ENCODE measurements at places on chromosomes 5 and 9.

- no peak for DNase-seq
Observed at GRCh38 chr9:98330831-98331230, 75.4 kb upstream of the TBC1D2 start.

DNA sequence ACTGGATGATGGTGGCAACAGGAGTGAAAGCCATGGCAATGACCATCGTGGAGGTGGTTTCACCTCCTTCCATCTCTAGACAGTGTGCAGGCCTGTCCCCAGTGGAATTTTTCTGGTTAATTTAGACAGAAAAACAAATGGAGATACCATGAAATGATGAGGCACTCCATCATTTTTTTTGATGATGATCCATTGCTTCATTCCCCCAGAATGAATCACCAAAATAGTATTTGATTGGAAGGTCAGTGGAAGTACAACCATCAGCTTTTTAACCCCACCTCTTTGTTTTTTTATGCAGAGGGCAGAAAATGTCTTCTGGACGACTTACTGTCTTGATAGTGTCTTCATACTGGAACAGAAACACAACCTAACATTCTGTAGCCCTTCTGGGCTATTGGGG, 42.6 kb upstream of the ADRA1B start:
- DNase-seq: no peak

DNA sequence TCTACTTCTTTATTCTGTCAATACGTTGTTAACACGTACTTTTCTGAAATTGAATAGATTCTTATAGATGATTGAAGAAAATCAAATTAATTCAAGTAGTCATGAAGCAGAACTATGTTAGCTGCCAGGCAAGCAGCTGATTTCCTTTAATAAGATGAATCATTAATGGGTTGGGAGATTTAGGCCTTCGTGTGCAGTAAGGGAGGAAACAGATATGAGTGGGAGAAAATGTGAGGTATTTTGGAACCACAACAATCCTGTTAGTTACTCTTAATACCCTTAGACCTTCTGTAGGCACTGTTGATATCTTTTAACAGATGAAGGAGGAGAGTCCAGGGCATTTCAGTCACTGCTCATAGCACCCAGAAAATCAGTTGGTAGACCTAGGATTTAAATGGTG, 121.0 kb downstream of the AOPEP start:
- no peak for DNase-seq

GRCh38 chr5:66122379-66123034, 21.6 kb upstream of the SREK1 start:
- no peak for DNase-seq

GRCh38 chr5:16600397-16600796, 16.4 kb downstream of the RETREG1 start:
- DNase-seq: no peak

DNA sequence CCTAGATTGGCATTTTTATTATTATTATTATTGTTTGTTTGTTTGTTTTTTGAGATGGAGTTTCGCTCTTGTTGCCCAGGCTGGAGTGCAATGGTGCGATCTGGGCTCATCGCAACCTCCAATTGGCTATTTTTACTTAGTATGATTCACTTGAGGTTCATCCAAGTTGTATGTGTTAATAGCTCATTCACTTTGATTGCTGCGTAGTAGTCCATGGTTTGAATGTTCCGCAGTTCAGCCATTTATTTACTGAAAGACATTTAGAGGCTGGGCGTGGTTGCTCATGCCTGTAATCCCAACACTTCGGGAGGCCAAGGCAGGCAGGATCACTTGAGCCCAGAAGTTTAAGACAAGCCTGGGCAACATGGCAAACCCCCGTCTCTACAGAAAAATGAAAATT, 22.6 kb upstream of the MELK start:
- DNase-seq: no peak

DNA sequence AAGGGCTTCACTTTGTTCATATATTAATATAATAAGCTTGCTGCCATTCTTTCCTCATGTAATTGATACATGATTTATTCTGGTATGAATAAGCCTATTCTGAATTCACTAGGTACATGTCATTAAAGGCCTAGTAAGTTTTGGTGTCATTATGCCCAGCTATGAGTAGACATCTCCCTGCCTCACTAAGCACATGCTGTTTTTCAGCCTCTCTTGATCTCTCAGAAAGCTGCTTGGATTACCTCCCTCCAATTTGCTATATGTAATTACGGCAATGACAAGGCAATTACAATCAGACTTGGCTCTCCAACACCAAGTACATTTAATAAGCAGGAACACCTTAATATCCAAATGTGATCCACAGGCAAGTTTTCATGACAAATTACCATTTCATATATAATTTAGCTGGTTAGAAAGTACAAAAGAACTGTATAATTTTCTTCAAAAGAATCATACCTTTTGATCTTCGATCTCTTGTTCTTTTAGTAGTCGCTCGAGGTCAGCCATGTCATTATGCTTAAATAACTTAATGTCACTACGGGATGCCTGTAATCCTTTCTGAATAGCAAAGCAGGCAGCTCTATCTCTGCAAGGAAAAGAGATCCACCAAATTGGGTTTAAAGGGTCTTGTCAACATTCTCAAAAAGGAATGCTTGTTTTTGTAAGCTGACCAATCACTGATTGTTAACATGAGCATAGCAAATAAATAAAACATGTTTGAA, 56.3 kb downstream of the SPTLC1 start:
- DNase-seq: no peak

- DNase-seq: no peak
Observed at GRCh38 chr9:10678010-10678409, 65.2 kb upstream of the PTPRD start.

DNA sequence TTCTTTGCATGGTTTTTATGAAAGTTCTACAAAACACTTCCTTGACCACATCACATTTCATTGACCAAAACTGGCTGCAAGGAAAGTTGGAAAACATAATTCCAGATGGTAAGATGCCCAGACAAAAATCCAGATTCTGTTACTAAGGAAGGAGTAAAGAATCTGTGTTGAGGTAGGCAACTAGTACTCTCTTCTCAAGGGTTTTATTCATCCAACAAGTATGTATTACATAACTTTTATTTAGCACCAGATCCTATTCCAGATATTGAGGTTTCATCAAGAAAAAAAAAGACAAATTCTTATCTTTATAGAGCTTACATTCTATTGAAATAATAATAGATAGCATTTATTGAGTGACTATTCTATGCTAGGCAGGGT, 43.2 kb upstream of the UGCG start:
- no peak for DNase-seq

GRCh38 chr9:130433168-130433946, 11.4 kb upstream of the ASS1 start:
- DNase-seq: peak; percentile 68

- DNase-seq: peak; percentile 10
Observed at GRCh38 chr9:123796094-123796493, 133.8 kb downstream of the DENND1A start.

Measured in activated T-cell treated with anti-CD3 and anti-CD28 coated beads, Interleukin-2, amount 50 U/mL, for 72 hours (primary cell).